ENCODE measurements at places on chromosomes 4 and X.

GRCh38 chr4:75566911-75567310 is 11.0 kb downstream of the ODAPH start:
- DNase-seq: no peak

GRCh38 chrX:103742339-103742738 is 31.6 kb downstream of the TMEM31 start:
- no peak for DNase-seq

DNA sequence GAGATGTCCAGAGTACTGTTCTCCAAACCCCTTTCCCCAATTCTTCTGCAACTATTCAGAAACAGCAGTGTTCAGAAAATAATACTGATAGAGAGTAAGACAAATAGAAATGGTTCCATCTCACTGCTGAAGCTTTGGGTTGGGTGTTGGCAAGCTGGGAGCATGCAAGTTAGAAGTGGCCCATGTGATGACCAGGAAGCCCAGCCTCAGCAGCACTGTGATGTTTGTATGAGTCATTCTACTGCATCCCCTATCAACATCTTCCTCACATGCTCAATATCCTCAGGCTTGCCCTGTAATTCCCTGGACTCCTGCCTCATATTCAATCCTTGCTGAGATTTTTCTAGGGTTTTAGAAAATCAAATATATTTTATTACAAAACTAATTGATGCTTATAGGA is 96.5 kb downstream of the CHRDL1 start:
- no peak for DNase-seq

DNA sequence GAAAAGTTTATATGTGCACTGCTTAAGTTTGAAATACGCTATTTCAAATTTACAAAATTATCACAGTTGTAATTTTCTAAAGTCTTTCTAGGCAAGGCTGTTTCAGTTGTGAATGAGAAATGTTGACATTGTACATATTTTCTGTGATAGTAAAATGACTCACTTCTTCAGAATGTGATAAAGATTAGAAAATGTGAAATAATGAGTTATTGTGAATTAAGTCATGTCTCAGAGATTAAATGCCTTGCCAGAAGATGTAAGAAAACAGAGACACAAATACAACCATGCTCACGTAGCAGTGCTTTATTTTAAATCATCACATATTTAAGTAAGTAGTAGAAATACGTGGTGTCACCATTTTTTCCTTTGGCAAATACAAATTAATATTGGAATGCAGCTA is 768 bp downstream of the CLCN4 start:
- DNase-seq: no peak

DNA sequence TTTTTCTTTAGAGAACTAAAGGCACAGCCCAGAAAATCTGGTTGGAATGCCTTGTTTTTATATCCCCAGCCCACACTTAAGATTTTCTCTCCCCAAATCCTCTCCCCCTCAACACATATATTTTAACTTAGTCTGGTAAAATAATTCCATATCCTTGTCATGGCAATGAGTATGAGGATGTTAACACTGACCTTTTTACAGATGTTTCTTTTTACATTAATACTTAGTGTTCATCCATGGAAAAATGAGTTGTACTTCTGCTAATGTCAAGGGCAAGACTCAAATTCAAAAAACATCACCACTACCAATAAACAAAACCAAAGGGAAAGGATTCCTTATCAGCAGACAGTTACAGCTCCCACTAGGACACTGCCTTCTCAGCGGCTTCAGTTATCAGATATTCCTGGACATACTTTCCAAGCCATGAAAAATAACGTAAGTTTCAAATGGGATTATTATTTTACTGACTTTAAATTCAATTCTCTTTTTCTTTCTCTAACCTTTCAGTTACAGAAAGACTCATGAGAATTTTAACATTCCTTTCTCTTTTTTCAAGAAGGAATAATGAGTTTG is 83.3 kb downstream of the RASL11B start:
- no peak for DNase-seq

DNA sequence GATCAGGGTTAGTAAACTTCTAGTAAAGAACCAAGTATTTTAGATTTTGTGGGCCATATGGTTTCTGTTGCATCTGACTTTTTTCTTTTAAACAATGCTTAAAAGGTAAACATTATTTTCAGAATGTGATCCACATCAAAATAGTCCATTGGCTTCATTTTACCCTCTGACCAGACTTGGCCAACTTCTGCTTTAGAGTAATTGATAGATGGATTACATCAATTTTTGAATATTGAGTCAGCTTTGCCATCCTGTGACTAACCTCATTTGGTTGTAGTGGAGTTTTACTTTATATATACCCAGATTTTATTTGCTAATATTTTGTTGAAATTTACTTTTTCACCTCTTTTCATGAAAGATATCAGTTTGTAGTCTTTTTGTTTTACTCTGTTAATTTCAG is 559.8 kb downstream of the TLL1 start:
- no peak for DNase-seq

DNA sequence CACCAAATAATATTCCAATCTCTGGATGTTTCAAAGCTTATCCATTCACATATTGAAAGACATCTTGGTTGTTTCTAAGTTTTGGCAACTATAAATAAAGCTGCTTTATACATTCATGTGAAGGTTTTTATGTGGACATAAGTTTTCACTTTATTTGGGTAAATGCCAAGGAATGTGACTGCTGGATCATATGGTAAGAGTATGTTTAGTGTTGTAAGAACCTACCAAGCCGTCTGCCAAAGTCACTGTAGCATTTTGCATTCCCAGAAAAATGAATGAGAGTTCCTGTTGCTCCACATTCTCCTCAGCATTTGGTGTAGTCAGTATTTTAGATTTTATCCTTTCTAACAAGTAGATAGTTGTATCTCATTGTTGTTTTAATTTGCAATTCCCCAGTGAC is 1047.7 kb downstream of the C4orf33 start:
- DNase-seq: no peak

DNA sequence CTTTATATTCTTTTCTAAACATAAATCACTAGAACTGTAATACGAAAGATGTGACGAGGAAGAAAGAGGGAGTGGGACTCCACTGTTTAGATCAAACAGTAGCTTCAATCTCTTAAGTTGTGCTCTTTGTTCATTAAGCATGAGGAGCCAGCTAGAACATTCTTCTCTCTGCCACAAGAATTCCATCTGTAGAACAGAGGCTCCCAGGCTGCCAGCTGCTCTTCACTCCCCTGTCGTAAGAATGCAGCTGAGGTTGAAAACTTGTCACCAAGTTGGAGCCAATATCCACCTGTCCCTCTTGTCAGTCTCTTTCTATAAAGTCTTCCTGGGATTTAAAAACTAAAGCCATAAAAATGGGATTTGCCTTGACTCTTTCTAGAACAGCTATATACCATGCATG is 65.0 kb upstream of the SEC24B start:
- no peak for DNase-seq

GRCh38 chr4:14237911-14238310 is 610.4 kb upstream of the BOD1L1 start:
- no peak for DNase-seq

GRCh38 chr4:37889849-37890800 is 759 bp upstream of the TBC1D1 start:
- DNase-seq: no peak

GRCh38 chr4:63786171-63786570 is 623.1 kb downstream of the TECRL start:
- DNase-seq: no peak

Measured in AG04449 (cell line).